ENCODE measurements at places on chromosomes 16 and 17.

- no peak for DNase-seq
Observed at GRCh38 chr17:16314859-16315258, 38.4 kb downstream of the CENPV start.

- no peak for DNase-seq
Observed at GRCh38 chr17:79970576-79971068, 65.0 kb downstream of the TBC1D16 start.

- DNase-seq, result no peak
Observed at GRCh38 chr17:43554857-43555256, 8.7 kb upstream of the ETV4 start.

GRCh38 chr17:55654821-55655220, 67.8 kb downstream of the TMEM100 start:
- no peak for DNase-seq

DNA sequence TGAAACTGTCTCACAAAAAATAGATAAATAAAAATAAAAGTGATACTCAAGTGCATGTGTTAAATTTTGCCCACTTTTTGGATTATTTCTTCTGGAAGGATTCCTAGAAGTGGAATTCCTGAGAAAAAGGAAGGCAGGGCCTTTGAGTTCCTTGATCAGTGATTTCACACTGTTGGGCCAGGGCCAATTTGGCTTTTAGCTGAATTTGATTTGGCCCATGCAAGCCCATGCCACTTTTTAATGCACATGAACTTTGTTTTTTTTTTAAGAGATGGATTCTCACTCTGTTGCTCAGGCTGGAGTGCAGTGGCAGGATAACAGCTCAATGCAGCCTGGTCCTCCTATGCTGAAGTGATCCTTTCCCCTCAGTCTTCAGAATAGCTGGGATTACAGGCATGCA, 96.3 kb downstream of the TNFRSF13B start:
- no peak for DNase-seq

DNA sequence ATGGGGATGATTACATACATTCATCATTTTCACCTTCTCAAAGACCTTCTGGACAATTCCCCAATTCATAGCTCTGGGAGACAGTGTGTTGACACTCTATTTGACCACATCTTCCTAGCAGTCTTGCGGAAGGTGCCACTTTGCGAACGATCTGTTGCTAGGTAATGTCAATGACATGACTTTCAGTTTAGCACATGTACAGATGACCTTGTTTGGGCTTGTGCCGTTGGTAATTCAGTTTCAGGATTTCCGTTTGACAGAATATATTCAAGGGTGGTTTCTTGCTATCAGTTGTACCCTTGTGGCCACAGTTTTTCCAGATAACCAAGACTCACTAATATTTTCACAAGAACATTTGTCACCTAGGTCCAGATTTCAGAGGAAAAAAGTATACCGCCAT, 478.2 kb downstream of the WWOX start:
- no peak for DNase-seq

DNA sequence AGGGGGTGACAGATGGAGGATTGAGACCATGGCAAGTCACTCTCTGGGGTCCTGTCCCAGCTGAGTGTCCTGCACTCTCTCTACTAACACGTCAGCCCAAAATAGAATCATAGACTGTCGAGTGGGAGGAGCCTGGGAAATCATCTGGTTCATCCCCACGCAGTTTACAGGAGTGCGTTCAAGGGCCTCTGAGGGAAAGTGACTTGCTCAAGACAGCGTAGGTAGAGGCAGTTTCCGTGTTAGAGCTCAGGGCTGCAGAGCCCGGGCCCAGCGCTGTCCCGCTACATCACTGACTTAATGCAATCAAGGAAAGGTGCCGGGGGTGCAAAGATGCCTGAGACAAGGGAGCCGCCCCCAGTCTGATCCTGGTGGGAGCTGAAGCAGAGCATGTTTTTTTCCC, 10.3 kb downstream of the GSG1L2 start:
- DNase-seq, result no peak

- DNase-seq, result no peak
Observed at GRCh38 chr17:68006797-68007196, 10.5 kb upstream of the C17orf58 start.

DNA sequence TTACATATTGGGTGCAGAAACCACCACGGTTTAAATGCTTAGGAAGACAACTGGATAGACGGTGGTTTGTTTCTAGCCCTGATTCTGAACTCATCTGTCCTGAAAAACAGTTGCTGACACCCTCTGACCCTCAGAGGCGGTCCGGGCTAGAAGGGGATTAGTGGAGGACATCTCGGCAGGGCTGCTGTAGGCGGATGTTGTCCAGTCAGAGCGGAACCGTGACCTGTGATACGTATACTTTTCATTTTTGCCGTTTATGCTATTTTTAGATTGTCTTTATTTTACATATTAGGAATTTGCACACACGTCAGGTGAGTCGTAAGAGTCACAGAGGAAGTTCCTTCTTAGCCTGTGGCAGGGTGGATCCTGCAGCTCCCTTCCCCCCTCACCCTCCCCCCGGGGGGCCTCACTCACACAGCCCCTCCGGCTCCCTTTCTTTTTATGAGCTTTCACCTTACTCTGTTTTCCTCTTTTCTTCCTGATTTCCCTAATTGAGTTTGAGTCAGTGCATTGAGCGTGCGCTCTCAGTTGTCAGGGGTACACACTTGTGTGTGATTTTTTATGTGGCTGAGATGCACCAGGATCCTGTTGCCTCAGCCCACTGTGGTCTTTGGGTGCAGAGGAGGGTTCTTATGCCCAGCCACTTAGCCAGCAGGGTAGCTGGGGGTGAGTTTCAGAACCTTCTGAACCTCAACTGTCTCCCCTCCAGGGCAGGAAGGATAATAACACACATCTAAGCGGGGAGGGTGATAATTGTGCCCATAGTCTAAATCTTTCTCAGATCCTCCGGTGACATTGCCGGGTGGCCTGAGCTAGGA, 211.1 kb upstream of the CHMP6 start:
- no peak for DNase-seq

GRCh38 chr17:46135126-46135812, 58.0 kb downstream of the KANSL1 start:
- no peak for DNase-seq

DNA sequence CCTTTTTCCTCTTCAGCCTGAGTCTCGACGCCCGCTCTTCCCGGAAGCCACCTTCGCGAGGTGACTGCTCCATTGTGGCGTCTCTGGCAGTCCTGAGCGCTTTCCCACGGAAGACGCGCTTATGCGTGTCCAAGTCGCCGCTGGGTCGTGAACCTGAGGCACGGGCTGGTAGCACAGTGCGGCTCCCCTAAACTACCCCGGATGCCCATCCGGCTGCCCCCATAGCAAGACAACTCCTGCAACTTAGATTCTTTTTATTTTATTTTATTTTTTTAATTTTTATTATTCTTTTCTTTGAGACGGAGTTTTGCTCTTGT, 2.1 kb upstream of the ESRP2 start:
- DNase-seq, result no peak

- DNase-seq, result no peak
Observed at GRCh38 chr16:85350973-85351372, 238.7 kb upstream of the CIBAR2 start.

- DNase-seq, result no peak
Observed at GRCh38 chr17:81120695-81121621, 44.3 kb upstream of the PVALEF start.

- DNase-seq, result no peak
Observed at GRCh38 chr17:1975573-1975972, 49.6 kb downstream of the RTN4RL1 start.

GRCh38 chr17:49587366-49588073, 11.8 kb downstream of the NXPH3 start:
- no peak for DNase-seq

DNA sequence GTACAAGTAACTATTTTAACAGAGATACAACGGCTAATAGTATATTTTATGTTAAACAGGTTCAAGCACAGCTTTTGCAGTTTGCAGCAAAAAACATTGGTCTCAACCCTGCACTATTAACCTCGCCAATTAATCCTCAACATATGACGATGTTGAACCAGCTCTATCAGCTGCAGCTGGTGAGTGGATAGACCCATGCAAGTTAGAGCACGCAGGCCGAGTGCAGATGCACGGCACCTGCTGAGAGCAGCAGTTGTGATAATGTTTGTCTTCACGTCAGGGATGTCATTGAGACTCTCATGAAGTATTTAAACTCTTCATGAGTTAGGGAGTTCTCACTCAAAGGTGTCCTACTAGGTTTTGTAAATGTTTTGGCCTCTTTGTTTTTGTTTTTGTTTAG, 45.6 kb downstream of the TMC6 start:
- no peak for DNase-seq

DNA sequence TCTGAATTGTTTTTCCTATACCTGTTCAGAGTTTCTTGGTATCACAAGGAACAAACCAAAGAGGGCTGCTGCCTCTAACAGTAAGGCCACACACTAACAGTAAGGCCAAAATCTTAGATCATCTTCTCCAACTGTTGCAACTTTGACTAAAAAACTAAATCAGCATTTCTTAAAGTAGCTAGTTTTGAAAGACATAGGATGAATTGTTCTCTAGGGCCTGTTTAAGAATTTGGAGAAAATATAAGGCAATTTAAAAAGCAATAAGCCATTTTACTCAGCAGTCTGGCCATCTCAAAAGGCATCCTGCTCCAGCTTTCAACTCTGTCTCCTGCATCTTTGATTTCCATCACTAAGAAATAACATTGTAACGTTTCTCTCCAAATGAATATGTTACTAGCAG, 105.0 kb upstream of the MON1B start:
- DNase-seq, result no peak

DNA sequence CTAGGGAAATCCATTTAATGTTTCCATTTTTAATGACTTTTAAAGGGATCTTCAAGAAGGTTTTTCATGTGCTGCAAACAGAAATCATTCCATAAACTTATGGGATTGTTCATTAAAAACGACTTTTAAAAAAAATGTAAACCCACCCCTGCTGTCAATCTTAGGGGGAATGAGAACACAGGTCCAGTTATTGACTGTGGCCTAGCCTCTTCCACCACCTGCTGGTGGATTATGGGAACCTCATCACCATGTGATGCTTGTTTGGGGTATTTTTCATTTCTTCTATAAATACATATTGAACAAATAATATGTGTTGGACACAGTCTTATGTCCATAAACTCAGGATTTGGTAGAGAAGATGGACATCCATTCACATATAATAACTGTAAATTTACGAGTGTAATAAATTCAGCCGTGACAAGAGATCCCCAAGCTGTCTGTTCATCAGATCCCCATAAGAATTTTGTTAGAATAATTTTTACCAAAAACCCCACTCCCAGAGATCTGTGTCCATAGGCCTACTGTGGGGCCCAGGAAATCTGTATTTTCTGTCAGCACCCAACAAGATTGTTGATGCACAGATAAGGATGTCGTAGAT, 42.0 kb upstream of the TMC5 start:
- DNase-seq, result no peak

DNA sequence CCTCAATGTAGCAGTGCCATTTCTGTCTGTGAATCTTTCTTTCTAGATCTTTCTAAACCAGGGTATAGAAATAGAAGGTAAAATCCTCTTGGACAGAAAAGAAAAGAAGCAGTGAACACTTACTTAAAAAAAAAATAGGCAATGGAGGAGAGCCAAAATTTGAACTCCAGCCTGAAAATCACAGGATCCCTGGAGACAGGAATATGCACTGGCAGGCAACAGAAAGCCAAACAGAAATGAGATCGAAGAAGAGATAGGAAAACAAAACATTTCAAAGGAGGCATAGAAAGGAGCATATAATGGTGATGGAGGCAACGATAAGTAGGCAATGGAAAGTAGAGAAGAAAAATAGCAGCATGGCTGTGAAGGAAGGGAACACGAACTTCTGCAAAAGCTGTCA, 253.7 kb upstream of the HSBP1 start:
- no peak for DNase-seq

DNA sequence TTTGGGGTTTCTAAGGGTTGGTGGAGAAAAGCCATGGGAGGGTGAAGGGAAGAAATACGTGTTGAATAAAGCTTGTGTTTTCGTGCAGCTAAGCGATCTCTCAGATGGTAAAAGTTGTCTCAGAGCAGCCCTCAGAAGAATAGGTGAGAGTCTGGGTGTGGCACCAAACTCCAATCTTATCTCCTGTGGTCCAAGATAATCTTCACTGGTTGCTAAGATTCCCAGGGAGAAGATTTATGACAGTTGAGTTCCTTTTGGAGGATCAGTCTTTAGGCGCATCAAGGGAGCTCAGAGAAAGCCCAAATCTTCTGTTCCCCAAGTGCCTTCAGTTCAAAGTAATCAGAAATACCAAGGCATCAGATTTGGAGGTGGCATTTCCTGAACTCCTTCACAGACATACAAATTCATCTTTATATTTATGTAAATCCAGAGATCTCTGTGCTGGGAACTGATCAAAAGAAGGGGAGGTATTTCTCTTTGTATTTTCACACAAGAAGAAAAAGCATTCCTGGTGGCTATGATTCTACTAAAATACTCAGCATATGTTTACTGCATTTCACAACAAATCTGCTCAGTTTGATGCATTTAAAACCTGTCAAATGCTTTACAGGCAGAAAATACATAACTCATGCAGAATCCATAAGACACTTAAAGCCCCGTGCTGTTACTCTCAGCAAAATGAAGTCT, 102.9 kb downstream of the ABCC12 start:
- DNase-seq, result no peak

DNA sequence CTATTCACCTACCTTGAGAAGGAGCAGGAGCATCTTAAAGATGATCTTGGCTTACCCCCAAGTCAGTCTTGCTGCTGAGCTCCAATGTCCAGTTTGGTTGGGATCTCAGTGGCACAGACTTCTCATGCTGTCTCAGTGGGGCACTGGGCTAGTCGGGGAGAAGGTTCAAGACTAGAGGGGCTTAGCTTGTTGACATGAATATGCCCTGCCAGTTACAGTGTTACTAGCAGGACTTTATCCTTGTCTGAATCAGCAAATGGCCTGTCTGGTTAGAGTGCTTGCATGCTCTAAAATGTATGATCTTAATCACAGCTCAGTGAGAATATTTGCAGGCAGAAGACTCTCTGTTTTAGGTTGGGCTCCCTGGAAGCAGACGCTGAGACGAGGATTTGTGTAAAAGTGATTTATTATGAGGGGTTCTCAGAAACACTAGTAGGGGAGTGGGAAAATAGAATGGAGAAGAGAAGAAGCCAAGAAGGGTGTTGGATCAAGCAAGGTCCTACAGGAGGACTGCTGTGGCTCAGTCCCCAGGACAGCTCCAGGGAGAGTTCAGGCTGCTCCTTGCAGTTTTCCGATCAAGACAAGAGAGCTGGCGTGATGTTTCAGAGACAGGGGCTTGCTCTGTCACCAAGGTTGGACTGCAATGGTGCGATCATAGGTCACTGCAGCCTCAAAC, 150.4 kb upstream of the HS3ST2 start:
- no peak for DNase-seq

DNA sequence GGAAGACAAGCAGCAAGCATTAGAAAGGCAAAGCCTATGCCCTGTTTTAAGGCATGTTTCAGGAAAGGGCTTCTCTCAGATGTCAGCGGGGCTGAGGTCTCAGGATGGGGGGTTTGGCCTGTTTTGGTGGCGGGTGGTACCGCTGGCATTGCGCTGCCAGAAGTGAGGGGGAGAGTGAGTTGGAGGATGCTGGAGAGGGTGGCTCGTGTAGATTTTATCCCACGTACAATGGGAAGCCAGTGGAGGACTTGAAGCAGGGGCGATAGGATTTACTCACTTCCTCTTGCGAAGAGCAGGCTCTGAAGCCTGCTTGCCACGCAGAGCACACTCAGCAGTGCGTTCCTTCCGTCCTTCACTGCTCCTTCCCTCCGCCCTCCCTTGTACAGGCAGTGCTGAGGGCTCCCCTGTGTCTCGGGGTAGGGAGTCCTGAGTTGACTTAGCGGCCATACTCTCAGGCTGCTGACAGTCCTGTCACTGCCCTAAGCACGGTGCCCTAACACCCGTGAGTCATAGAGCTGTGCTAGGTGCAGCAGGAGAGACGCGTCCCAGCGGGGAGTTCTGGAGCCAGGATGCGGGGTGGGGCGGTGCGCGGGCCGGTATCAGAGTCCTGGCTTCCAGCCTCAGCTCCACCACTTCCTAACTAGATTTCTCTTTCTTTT, 113.1 kb downstream of the SNX29 start:
- DNase-seq, result no peak
